ENCODE measurements at places on chromosomes 16 and 17.

- DNase-seq = no peak
Measured at GRCh38 chr16:51341204-51341603, 190.1 kb upstream of the SALL1 start.

GRCh38 chr17:79800325-79801155 is 3.7 kb upstream of the CBX8 start:
- DNase-seq = no peak

DNA sequence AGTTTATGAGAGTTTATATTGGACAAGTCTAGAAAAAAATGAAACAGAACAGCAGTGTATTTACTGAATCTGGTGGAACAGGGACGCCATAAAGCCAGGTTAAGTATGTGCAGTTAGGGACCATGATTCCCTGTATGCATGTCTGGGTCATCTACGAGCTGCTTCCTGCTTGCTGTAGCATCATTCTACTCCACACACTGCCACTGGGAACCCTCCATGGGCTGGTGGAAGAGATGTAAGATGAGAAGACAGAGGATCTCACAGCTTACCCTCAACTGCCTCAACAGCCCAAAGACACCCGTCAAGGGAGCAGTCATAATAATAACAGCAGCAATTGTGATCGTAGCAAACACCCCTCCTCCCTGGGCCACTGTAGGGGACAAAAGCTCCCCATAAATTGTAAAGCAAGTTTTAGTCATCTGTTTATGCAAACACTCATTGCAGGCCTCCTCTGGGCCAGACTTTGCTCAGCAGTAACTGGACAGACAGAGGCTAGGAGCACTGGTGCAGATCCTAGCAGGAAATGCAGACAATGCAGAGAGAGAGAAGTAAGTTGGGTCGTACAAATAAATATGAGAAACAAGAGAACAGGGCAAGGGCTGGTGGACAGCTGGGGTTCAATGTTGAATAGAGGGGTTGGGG is 188.0 kb downstream of the SOX9 start:
- no peak for DNase-seq

- peak; percentile 84 for DNase-seq
Measured at GRCh38 chr16:11257131-11257938, 1.3 kb upstream of the SOCS1 start.

GRCh38 chr17:53193044-53193443 is 629.7 kb upstream of the KIF2B start:
- DNase-seq = no peak
